ENCODE measurements at places on chromosomes 6 and 20.

- no peak for DNase-seq
These were observed 11.9 kb downstream of the PYGB start for GRCh38 chr20:25259788-25260254.

- no peak for DNase-seq
These were observed 44.1 kb upstream of the TXNDC5 start for GRCh38 chr6:7954477-7955200.

GRCh38 chr6:124659427-124659826 is 302.8 kb upstream of the RNF217 start:
- no peak for DNase-seq

- no peak for DNase-seq
These were observed 181.6 kb upstream of the RNF217 start for GRCh38 chr6:124780623-124781022.

- no peak for DNase-seq
These were observed 73.2 kb upstream of the HCRTR2 start for GRCh38 chr6:55101157-55101556.

GRCh38 chr20:6767536-6768227 is at the start of gene BMP2:
BMP2 (plus strand) TSS chr20:6767686; CDS start chr20:6770127, 2,441 bp downstream.
- no peak for DNase-seq

- DNase-seq = no peak
These were observed 41.8 kb downstream of the BMP7 start for GRCh38 chr20:57224641-57225138.

- no peak for DNase-seq
These were observed 4.6 kb upstream of the EEF1A2 start for GRCh38 chr20:63503524-63503923.

- DNase-seq = no peak
These were observed 119.8 kb downstream of the TOX2 start for GRCh38 chr20:44034451-44034850.

DNA sequence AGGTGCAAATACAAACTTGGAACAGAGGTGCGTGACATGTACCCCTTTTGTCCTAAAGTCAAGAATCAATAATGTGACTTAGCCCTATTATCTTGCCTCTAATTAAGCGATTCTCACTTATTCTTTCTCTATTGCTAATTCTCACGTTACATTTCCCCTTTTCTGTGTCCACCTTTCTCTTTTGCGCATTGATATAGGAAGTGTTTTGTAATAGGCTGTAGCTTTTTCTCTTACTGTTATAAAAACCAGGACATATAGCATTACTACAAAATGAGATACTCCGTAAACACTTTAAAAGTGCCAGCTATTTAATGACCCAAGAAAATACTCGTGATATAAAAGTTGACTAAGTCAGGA is 669 bp upstream of the TMEM30A start:
- DNase-seq = no peak

DNA sequence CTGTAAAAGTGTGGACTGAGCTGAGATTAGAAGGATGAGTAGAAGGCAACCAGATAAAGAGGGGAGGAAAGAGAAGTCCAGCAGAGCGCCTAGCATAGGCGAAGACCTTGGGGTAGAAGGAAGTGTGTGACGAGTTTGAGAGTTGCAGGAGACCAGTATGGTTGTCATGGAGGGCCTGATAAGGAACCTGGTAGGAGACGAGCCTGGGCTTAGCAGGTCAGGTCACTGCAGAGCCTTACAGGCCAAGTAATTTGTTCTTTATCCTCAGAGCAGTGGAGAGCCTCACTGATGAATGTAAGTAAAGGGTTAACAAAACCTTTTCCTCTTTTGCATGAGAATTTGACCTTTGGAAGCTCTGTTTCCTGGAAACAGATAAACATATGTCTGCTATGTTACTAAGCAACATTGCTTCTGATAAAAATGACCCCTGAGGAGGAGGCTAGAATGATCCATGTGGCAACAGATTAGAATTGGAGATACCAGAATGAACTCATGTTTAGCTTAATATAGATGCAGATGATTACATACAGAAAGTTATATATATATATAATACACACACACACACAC is 2.9 kb upstream of the TMEM74B start:
- no peak for DNase-seq

DNA sequence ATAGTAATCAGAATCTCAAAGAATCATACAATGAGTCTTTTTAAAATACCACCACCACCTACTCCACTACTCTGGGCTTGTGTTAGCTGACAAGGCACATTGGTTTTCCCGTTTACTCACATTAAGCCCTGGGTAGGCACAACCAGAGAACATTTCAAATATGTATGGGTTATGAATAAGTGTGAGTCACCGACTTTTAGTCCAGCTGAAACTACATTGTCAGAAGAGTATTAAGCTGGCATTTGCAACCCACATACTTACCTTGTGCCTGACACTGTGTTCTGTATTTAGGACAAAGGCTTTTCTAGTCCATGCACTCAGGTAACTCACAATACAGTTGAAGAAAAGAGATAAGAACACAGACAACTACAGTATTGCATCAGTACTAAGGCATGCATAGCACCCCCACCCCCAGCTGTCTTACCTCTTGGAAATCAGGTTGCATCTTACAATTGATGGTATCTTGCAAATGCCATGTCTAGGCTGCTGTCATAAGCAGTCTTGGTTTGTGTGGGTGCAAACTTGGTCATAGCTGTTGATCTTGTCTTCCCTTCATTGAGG is 40.3 kb upstream of the AHI1 start:
- DNase-seq = no peak

DNA sequence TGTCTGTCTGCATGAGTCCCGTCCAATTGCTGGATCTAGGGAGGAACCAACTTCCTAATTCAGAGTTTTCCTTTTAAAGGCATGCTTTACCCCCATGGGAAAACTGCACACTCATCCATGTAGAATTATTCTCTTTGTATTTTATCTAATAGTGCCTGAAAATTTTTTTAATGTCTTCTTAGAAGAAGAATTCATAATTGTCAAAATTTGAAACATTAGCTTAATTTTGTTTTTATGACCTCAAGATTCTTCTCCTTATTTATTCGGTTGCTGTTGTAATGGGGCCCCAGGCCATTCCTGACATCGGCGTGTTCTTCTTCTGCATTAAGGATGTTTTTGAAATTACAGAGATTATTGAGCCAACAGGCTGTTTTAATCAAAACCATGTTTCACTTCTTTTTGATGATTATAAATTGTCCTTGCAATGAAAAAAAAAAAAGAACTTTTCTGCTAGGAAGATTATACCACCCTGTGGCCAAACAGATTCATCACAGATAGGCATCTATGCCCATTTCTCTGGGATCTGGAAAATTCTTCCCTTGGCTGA is 100.3 kb downstream of the ZNF217 start:
- no peak for DNase-seq

DNA sequence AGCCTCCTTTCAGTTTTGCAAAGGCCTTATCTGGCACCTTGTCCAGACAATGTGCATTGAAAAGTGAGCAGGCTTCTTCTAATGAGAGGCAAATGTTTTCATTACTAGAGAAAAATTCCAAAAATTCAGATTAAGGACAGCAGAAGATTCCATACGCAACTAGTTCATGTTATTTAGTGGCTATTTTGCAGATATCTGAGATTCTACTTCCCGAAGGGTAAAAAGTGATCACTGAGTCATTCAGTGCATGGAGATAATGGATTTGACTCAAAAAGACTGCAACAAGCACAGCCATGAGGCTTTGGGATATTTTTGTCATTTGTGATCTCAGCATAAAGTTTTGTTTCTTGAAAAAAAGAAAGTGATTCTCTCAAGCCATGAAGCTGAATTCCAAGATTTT is 29.9 kb downstream of the METTL24 start:
- DNase-seq = no peak

DNA sequence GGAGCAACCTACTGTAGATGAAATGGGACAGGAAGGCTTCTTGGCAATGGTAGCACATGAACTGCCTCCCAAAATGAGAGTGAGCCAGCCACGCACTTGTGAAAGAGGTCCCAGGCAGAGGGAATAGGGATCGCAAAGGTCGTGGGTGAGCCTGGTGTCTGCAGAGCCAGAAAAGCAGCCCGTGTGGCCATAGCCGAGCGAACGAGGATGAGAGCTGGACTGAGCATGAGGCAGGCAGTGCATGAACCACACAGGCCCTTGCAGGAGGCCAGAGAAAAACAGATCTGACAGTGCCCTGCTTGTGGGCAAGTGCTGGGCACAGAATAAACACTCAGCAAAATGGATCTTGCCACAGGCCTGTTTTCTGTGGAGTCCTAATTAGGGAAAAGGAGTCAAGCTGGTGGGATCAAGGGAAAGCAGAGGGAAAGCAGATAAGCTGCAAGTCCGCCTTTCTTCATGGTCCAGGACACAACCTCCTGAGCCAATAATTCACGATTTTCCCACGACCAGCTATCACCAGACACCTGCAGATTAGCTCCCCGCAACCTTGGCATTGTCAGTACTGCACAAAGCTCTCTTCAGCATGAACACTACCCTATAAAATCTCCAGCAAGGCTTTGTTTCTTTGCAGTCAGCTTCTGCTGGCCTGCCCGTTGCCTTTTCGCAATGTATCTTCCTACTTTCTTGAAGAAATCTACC is 44.0 kb downstream of the GCNT2 start:
- no peak for DNase-seq

Data from activated T-cell treated with anti-CD3 and anti-CD28 coated beads for 4 hours (primary cell).